ENCODE measurements at places on chromosomes 2 and 18.

GRCh38 chr2:134988994-134989605 is 58.1 kb downstream of the MAP3K19 start:
- DNase-seq, result peak; percentile 11

DNA sequence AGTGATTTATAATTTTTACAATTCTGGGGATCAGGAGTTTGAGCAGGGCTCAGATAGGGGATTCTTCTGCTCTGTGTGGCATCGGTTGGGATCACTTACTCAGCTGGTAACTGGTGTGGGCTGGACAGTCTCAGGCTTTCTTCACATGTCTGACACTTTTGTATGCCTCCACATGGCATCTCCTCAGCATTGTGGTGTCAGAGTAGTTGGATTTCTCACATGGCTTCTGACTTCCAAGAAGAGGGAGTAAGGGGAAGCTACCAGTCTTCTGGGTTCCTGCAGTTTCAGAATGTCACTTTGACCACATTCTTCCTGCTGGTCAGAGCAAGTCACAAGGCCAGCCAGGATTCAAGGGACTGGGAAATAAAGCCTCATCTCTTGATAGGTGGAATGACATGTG is 55.6 kb downstream of the NCOA1 start:
- no peak for DNase-seq

DNA sequence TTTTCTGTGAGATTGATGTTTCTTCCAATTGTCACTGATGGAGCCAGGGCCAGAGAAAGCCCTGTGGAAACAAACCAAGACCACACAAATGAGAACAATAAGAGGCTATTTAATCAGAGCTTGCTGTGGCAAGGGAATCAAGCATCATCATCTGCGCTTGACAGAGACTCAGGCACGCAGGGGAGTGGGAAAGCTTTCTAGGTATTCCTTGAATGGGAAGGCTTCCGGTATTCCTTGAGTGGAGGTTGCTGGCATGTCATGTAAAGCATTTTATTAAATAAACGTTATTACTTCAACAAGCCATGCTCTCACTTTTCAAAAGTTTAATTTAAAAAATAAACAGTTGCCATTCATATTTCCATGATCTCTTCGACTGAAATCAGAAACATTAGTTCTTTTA is 194.6 kb upstream of the SYT4 start:
- DNase-seq, result no peak

- no peak for DNase-seq
Observed at GRCh38 chr2:23649303-23649702, 264.3 kb downstream of the KLHL29 start.

DNA sequence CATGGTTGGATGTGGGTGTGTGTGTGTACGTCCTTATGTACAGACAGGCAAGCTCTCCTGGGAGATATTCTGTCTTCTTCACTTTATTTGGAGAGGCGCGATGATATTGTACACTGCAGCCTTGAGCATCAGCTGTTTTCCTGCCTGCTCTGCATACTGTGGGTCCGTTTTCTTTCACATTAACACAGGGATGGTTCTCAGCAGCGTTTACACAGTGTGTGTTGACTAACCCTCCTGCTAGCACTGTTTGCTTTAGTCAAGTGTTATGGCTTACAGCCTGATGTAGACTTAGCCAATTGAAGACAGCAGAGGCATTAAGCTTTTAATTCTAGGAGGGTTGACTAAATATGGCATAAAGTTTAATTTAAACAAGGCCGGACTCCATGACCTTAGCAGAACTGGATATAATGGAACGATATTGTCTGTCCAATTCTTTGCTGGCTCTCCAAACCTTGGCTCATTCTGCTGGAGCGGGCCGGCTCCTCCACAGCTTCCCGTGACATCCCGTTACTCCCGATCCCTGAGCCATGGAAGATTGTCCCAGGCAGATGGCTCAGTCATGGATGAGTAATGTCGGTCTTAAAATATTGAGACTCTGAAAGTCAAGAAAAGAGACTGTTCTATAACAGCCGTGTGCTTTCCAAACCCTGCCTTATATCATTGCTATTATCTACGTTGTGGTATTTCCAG is 134.7 kb downstream of the TPGS2 start:
- peak; percentile 68 for DNase-seq

GRCh38 chr2:217695033-217695520 is 307.7 kb downstream of the TNS1 start:
- DNase-seq, result peak; percentile 94

DNA sequence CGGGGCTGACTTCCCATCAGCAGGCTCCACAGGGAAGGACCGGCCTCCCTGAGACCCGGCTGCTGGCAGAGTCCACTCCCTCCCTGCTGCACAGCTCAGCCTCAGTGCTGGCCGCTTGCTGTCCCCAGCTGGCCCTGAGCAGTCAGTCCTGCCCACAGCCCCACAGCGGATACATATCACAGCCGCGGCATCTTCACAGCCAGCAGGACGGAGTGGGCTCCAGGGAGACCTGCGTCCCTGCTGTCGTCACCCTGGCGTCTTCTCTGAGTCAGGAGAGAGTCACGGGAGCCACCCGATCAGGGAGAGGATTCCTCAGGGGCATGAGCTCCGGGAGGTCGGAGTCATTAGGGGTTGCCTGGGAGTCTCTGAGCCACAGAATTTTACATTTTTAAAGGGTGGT is 13.1 kb upstream of the SNTG2 start:
- peak; percentile 75 for DNase-seq

GRCh38 chr2:122422384-122422991 is 667.0 kb downstream of the TSN start:
- DNase-seq, result no peak

GRCh38 chr2:226184540-226184939 is 615.1 kb downstream of the IRS1 start:
- DNase-seq, result no peak

- no peak for DNase-seq
Observed at GRCh38 chr2:38170067-38170466, 94.1 kb upstream of the CYP1B1 start.

DNA sequence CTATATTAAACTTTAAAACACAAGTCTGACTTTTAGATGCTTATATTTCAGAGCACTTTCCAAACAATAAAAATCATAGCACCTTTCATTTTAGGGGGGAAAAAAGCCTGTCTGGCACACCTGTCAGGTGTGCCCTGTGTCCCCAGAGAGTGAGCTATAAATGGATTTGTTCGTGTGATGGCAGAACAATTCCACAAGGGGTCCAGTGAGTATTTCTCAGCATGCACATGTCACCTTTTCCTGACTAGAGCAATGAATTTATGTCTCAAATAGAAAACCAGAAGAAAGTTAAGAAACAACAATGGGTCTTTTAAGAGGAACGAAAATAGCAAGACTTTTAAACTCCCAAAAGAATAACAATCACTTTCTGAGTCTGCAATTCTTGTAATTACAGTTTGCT is 55.9 kb downstream of the ACVR1C start:
- no peak for DNase-seq

- no peak for DNase-seq
Observed at GRCh38 chr2:28869494-28870145, 489 bp downstream of the TRMT61B start.

GRCh38 chr18:8889489-8889888 is 184.1 kb downstream of the MTCL1 start:
- DNase-seq, result peak; percentile 58

- DNase-seq, result peak; percentile 12
Observed at GRCh38 chr2:224722770-224723169, 6.6 kb upstream of the CCDC195 start.

GRCh38 chr2:48369971-48370370 is 160.0 kb upstream of the STON1 start:
- no peak for DNase-seq

- no peak for DNase-seq
Observed at GRCh38 chr2:121791290-121791689, 35.8 kb downstream of the TSN start.

GRCh38 chr2:58046335-58046584 is 346 bp upstream of the VRK2 start:
- DNase-seq, result no peak

GRCh38 chr2:231674587-231675338 is 33.6 kb upstream of the PTMA start:
- DNase-seq, result peak; percentile 54

GRCh38 chr2:112821682-112822081 is 14.9 kb downstream of the IL1B start:
- DNase-seq, result no peak

DNA sequence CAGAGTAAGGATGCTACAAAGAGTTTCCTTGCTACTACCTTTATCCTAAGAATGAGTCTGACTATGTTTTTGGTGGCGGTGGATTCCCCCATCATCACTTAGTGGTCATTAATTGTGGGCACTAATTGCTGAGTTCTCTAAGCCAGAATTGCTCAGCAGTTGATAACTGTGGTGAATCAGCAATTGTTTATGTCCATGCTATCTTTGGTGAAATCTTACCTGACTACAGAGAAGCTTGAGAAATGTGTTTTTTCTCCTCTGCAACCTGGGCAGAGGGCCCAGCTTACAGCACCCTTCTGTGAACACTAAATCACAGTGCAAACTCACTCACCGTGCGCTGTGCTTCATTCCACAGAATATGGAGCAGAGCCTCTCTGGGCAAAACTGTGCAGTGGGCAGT is 683.6 kb downstream of the CNTNAP5 start:
- DNase-seq, result no peak

DNA sequence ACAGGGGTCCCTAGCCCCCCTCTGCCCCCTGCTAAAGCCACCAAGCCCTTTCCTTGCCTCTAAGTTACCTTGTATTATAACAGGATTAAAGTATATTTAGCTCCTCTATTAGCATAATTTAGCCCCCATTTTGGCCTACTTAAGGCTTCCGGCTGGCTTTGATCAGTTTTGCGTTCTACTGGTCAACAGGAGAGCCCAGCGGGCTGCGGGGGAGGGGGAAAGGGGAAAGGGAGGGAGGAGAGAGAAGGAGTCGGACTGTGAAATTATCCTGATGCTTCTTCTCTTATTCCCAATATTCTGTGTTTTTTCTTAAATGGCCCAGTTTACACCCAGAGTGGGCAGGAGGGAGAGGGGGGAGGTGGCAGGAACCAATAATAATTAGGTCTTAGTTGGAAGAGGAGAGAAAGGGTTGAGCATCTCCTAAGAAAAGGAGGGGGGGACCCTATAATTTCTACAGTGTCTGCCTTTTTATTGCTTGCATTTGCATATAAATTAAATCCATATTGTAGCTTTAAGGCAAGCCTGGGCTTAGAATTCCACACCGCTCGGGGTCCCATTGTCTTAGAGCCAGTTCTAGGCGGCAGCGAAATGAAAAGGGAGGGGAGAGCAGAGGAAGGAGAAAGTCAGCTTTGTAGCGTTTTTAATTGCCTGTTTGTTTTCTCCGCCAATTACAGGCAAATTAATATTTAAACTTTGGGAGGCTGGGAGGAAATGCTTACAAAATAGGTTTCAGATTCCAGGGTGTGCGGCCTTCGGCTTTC is 39.6 kb downstream of the EN1 start:
- no peak for DNase-seq

DNA sequence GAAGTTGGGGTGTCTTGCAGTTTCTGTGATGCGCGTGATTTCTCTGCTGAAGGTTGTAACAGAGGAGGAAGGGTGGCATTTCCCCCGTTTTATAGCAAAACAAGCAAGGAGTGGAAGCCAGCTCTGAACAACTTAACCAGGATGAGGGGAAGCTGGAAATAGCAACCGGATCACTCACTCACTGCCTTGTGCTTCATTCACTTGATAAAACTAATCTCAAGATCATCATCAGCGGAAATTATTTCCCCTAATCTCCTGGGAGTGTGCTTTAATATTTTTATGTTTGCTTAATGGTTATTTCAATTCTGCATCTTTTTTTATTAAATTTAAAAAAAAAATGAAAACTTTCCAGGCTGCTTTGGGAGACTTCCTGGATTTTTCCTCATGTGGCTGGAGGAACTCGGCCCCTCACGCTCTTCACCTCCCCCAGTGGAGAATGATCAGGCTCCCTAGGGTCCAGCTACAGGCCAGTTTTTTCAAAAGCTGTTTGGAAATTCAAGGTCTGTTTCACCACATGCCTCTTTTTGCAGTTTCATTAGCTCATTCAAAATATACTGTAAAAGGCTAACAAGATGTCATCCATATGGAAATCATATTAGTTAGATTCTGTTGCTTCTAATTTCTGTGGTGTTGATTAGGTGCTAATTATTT is 31.7 kb downstream of the CABLES1 start:
- peak; percentile 38 for DNase-seq

DNA sequence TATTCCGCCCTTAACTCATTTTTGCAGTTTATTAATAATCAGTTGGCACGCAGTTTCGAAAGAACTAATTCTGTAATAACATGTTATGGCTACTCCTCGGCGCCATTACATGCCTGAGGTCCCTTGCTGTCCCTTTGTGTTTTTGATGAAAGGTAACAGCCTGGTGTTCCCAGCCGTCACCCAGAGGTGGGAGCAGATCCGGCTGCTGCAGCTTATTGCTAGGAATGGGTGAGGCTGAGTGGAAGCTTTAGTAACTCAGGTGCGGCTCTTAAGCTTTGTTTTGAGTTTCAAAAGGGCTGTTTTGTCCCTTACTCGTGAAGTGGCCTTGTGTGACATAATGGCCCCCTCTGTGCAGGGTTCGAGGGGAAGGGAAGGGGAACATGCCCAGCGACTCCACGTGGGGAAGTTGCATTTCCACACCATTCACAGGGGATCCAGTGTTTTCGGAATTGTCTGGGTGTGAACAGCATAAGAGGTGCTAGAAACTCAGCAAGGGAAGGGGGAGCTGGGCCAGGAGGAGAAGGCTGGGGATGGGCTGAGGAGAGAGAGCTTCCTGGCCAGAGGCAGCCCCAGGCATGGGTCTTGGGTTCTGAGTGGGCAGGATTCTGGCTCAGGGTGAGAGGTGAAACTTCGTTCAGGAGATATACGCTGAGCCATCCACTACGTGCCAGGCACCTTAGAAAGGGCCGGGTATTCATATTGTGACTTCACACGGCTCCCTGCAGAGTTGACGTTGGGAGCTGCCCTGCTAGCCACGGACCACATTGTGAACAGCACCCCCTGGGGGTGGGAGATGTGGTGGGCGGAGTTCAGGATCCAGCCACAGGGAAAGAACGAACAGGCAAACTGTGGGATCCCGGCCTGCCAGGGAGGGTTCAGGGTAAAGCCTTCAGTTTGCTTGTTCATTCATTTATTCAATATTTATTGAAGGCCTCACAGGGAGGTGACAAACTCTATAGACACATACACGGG is 84.4 kb downstream of the TGOLN2 start:
- DNase-seq, result no peak

DNA sequence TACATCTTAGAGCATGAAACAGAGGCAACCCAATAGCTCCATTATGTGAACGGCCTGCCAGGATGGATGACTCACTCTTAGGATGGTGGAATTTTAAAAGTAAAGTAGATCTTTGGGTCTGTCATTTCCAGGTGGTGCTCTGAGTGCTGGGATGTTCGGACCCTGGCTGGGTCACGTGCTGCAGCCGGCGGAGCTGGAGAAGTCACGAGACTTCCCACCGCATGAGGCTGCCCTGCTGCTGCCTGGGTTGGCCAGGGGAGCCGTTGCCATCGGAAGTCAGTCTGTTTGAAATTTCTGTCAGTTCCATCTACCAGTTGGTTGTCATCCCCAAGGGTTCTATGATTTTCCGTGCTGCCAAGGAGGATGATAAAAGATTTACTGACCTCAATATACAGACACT is 93.3 kb upstream of the ALKAL2 start:
- DNase-seq, result no peak

GRCh38 chr2:215921895-215922294 is 91.5 kb downstream of the MREG start:
- DNase-seq, result peak; percentile 87
